GM12878 (cell line): ENCODE measurements at places on chromosomes 6 and 20. TPM values are rescaled to one million over a fixed set of nuclear protein-coding genes. Genes with fewer than 3 reads are reported as not detected.

- H3K36me3 ChIP-seq = no peaks in the 10 kb centered on the region
- H3K27ac ChIP-seq = peak overlapping the region; percentile 80
- no peaks in the 10 kb centered on the region for H3K27me3 ChIP-seq
Measured at GRCh38 chr6:27693766-27694546, 218.2 kb downstream of the OR2B2 start.

PNPLA1 gene
- not detected in 2 replicates for polyA plus RNA-seq

- H3K27me3 ChIP-seq = no peaks in the 10 kb centered on the region
- no peak overlapping the region for H3K4me3 ChIP-seq
- DNase-seq = no peak
- no peaks in the 10 kb centered on the region for H3K36me3 ChIP-seq
- no peaks in the 10 kb centered on the region for H3K4me1 ChIP-seq
Measured at GRCh38 chr20:52941808-52942207, 30.4 kb upstream of the TSHZ2 start.

DNA sequence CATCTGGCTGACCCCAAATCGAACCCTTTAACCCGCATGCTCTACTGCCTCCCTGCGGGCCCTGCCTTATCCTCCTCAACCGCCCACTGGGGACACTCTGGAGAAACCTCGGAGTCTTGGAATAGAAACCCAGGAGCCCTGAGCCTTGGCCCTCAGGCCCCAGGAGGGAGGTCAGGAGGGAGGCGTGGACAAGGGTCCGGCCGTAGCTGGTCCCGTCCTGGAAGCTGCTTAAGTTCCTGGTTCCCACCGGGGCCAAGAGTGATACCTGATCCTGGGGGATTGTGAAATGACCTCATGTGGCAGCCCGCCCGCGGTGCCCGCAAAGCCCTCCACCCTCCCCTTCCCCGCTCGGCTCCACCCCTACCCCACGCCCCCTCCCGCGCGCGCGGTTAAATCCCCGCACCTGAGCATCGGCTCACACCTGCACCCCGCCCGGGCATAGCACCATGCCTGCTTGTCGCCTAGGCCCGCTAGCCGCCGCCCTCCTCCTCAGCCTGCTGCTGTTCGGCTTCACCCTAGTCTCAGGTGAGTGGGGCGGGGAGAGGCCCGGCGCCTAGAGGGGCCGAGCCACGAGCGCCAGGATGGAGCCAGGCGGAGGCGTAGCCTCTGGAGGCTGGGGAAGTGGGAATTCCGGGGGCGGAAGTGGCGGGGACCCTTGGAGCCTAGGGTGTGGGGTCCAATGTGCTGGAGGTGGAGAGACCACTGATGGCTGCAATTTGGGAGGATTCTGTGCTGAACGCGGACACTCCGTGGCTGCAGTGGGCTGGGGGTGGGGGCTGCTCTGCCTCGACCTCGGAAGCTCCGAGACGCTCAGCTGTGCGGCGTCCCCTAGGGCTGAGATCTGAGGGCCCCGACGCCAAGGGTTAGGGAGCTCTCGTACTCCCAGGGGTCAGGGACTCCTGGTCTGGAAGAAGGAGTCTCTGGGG is at the start of gene WFDC2:
TSS of gene WFDC2 (plus strand) at position 418 of the 926 bp plus-strand sequence. CDS start at position 447, 29 bp downstream.
- no peaks in the 10 kb centered on the region for H3K36me3 ChIP-seq
- H3K4me1 ChIP-seq = peaks cover 7% of the 10 kb centered on the region
- H3K27ac ChIP-seq = no peak within 1 kb of the TSS

FLRT3 gene
- 0.09 and 0.36 TPM in 2 replicates for polyA plus RNA-seq

DNA sequence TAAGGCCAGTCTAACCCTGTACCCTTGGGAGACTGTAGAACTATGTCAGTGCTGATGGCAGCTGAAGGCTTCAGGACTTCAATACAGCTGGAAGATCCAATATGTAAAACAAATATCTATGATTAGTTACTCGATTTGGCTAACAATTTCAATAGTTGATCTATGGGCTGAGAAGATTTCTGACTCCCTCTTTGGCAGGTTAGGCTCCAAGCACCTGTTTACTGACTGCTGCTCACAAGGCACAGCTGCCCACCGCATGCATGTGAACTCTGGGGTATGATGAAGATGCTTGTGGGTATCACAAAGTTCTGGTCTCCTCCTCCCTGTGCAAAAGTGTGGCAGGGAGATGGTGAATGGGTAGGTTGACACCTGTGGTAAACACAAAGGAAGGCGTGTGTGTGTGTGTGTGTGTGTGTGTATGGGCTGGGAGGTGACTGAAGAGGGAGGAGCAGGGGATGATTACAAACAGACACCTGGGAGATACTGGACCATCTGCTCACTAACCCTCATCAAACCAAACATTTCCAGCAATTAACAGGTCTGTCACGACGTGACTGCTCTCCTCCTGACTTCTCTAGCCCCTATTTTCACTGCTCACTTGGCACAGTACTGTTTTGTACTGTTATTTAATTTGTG is 18.1 kb downstream of the ELMO2 start:
- peaks cover 11% of the 10 kb centered on the region for H3K36me3 ChIP-seq
- H3K27ac ChIP-seq = no peak overlapping the region
- no peaks in the 10 kb centered on the region for H3K27me3 ChIP-seq

DNA sequence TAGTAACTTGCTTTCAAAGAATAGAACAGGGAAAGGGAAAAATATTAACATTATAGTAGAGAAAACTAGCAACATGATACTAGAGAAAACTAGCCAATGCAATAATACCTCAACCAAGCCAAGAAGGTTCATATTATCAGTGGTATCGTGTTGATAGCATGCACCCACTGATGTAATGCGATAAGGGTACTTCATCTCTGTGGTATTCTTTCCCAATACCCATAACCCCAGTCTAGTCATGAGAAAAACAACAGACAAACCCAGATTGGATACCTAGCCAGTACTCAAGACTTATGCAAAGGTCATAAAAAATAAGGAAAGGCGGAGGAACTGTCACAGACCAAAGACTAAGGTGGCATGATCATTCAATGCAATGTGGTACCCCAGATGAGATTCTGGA is 21.0 kb downstream of the BLOC1S5 start:
- no peaks in the 10 kb centered on the region for H3K4me1 ChIP-seq
- DNase-seq = no peak
- H3K27ac ChIP-seq = no peak overlapping the region
- no peaks in the 10 kb centered on the region for H3K36me3 ChIP-seq
- no peak overlapping the region for H3K4me3 ChIP-seq

DNA sequence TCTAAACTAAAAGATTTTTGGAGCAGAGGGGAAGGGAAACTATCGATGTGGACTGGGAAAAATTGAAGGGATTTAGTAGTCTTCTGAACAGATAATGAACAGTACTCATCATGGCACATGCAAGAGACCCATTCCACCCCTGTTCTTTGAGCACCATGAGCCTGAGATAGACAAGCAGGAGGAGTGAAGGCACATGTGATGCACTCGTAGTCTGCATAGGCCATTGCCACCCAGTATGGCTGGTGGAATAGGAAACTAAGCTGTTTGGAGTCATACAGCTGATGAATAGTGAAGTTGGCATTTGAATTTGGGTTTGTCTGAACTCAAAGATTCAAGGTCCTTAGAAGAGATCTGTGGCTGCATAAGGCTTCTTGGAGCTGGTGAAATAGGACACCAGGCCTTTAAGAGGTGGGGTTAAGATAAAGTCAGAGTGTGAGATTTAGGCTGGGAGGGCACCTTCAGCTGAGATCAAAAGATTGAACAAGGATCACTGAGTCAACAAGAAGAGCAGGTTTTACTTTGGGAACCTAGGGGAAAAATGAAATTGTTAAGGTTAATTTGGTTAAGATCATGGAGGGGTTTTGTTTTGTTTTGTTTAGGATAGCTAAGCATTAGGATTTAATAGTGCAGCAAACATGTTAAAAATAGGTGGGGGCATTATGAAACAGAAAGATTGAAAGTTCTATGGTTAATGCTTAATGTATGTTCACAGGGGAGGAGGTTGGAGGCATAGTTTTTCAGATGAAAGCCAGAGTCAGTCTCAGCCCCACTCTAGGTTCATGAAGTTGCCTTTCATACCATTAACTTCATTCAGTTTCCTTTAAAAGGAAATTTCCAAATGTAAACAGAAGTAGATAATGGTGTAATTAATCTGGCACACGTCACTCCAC is 148.8 kb downstream of the ARID1B start:
- H3K27me3 ChIP-seq = no peaks in the 10 kb centered on the region
- H3K4me3 ChIP-seq = no peak overlapping the region
- peaks cover 9% of the 10 kb centered on the region for H3K4me1 ChIP-seq
- no peak for DNase-seq
- no peaks in the 10 kb centered on the region; the same call in 1 of the 2 replicates for H3K36me3 ChIP-seq
